ENCODE measurements at places on chromosomes 6 and 20.
A peak's percentile ranks its signal among the peaks of the same experiment; 100 is the strongest.

GRCh38 chr6:138873191-138873590, 77.3 kb downstream of the ECT2L start:
- DNase-seq = no peak
- H3K27ac ChIP-seq = no peak overlapping the region
- no peaks in the 10 kb centered on the region for H3K36me3 ChIP-seq
- no peak overlapping the region for H3K4me3 ChIP-seq
- H3K27me3 ChIP-seq = no peaks in the 10 kb centered on the region

DNA sequence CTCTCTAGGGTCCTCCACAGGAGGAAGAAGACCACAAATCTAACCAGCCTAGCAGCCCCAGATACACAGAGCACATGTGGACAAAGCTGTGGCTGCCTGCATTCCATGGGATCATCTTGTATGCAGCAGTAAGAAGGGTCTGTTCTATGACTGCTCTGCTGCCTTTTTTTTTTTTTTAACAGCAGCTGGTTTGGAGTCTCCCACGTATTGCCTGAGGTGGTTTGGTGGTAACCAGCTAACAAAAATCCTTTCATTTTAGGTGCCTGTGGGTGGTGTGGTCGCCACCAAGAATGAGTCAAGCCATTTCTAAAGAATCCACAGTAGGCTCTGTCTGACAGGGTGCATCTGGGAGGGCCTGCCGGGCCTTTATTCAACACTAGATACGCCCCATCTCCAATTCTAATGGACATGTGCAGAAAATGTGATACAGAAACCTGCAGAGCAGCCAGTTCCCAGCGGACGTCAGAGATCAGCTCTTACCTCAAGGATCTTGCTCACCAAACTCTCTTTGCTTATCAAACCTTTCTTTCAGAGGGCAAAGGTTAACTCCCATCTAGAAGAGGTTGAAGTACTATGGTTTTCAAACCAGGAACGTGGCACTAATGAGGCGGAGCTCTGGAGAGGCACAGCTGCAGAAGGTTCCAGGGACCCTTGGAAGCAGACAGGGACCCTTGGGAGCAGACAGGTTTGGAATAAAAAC, 32.0 kb downstream of the GNAS-AS1 start:
- no peak overlapping the region for H3K4me3 ChIP-seq
- no peaks in the 10 kb centered on the region for H3K4me1 ChIP-seq
- H3K36me3 ChIP-seq = peaks cover 51% of the 10 kb centered on the region
- no peak overlapping the region for H3K27ac ChIP-seq

GRCh38 chr6:89260832-89261231, 43.7 kb upstream of the GABRR1 start:
- no peak overlapping the region for H3K27ac ChIP-seq
- no peak overlapping the region for H3K4me3 ChIP-seq
- H3K36me3 ChIP-seq = no peaks in the 10 kb centered on the region
- no peak for DNase-seq
- no peaks in the 10 kb centered on the region for H3K27me3 ChIP-seq

GRCh38 chr20:37878835-37879599, 23.9 kb upstream of the VSTM2L start:
- no peaks in the 10 kb centered on the region for H3K4me1 ChIP-seq
- H3K36me3 ChIP-seq = no peaks in the 10 kb centered on the region
- no peak for DNase-seq
- H3K27me3 ChIP-seq = no peaks in the 10 kb centered on the region

GRCh38 chr6:10140824-10141223, 274.1 kb downstream of the TFAP2A start:
- H3K4me1 ChIP-seq = no peaks in the 10 kb centered on the region
- H3K27me3 ChIP-seq = no peaks in the 10 kb centered on the region
- no peak overlapping the region for H3K27ac ChIP-seq

- no peak overlapping the region for H3K4me3 ChIP-seq
- DNase-seq = no peak
- no peaks in the 10 kb centered on the region for H3K4me1 ChIP-seq
- H3K27me3 ChIP-seq = no peaks in the 10 kb centered on the region
- H3K36me3 ChIP-seq = peaks cover 44% of the 10 kb centered on the region
- H3K27ac ChIP-seq = no peak overlapping the region
Measured at GRCh38 chr6:35282472-35282871, 15.1 kb upstream of the DEF6 start.

- no peak overlapping the region for H3K4me3 ChIP-seq
- H3K4me1 ChIP-seq = no peaks in the 10 kb centered on the region
- H3K27me3 ChIP-seq = no peaks in the 10 kb centered on the region
- DNase-seq = peak; percentile 39
- H3K36me3 ChIP-seq = peaks cover 13% of the 10 kb centered on the region
Measured at GRCh38 chr20:49508435-49509199, 26.1 kb upstream of the KCNB1 start.

DNA sequence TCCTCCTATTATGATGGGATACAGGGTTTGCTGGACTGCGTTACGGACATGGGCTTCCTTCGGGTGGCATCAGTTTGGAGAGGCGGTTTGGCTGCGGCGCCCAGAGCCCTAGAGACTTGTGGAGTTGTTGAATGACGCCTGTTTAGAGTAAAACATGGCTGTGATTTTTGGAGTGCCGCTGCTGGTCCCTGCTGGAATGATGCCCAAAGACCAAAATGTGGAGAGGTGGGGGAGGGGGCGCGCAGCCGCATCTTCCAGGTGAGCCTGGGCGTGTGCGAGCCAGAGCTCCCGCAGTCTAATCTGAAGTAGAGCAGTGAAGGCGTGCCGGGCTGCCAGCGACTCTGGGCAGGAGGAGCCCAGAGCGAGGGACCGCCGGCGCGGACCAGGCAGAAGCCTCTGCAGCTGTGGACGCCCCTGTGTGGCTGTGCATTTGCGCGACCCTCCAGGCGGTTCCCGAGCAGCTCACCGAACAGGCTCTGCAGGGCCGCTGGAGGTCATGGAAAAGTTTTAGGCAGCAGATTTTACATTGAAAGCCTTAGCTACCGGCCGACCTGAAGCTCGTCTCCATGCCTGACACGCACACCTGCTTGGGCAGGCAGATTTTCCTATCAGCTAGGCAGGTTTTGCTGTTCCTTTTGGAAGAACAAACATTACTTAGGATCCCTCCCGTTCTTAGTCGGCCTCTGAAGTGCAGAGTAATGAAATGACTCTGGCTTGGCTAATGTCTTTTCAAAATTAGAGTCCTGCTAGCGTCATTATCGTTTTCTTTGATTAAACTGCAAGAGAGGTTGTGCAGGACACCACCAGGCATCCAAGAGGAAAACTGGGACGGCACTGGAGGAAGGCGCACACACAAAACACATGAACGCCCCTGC, 298.2 kb downstream of the PHACTR1 start:
- no peak overlapping the region for H3K27ac ChIP-seq
- H3K27me3 ChIP-seq = peaks cover 26% of the 10 kb centered on the region
- peaks cover 3% of the 10 kb centered on the region for H3K4me1 ChIP-seq
- no peaks in the 10 kb centered on the region for H3K36me3 ChIP-seq
- peak; percentile 68 for DNase-seq

GRCh38 chr20:46994341-46994740, 99.7 kb downstream of the EYA2 start:
- peaks cover 6% of the 10 kb centered on the region for H3K4me1 ChIP-seq
- DNase-seq = no peak
- H3K27ac ChIP-seq = no peak overlapping the region
- H3K36me3 ChIP-seq = no peaks in the 10 kb centered on the region
- H3K27me3 ChIP-seq = no peaks in the 10 kb centered on the region

DNA sequence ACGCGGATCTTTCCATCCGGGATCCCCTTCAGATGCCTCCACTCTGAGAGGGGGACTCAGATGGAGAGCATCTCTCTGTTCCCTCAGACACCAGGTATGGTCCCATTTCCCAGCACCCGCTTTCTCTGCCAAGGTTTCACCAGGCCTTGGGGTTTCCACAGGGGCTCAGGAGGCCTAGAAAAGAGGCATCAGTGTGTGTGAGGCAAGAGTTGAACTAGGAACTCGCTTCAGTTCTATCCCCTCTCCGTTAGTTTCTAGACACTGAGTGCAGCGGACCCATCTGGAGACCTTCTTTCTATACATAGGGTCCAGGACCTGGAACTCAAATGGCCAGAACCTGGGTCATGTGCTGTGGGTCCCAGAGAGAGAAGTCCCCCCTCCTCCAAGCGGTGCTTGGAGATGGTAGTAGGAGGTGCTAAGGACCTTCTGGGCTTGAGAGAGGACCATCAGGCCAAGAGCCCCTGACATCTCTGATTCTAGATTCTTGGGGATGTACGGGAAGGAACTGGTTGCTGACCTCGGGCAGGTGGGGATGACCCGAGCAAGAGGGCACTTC, 2.1 kb downstream of the SLC12A5 start:
- H3K4me3 ChIP-seq = peak overlapping the region; percentile 14
- H3K27ac ChIP-seq = no peak overlapping the region
- peaks cover 71% of the 10 kb centered on the region for H3K27me3 ChIP-seq
- H3K36me3 ChIP-seq = no peaks in the 10 kb centered on the region
- DNase-seq = no peak

- peaks cover 9% of the 10 kb centered on the region for H3K27me3 ChIP-seq
- DNase-seq = no peak
Measured at GRCh38 chr6:136793363-136793762, 1.1 kb upstream of the MAP3K5 start.
